ENCODE measurements at places on chromosomes 12 and 14.

DNA sequence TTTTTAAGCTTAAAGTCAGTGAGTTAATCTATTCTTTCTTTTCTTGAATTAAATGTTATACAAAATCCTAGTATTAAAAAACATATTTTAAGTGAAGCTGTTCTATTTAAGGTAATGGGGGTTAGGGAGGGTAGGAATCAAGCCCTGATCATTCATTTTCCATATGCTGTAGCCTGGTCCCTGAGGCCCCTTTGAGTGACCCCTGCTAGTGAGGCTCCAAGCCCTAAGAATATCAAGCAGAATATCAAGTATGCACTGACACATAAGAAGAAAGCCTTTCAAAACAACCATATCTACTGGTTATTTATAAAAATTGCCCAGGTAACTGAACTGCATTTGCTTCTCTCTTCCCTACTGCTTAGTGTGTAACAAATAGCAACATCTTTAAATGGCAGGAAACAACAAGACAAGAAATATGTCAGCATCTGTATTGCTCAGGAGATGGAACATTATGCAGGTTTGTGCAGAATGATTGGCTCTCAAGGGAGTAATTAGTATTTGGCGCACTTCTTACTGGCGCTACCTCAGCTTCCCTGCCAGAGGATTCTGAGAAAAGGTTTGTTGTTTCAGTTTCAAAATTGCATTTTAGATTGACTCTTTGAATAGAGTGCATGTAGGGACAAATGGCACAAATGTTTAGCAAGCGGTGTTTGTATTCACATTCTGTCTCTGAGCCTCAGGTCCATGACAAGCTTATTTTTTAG is 223.0 kb downstream of the DUSP6 start:
- H3K36me3 ChIP-seq: no peaks in the 10 kb centered on the region
- DNase-seq: no peak
- peaks cover 16% of the 10 kb centered on the region for H3K4me1 ChIP-seq
- no peak overlapping the region for H3K4me3 ChIP-seq
- H3K27ac ChIP-seq: no peak overlapping the region
- H3K27me3 ChIP-seq: no peaks in the 10 kb centered on the region

DNA sequence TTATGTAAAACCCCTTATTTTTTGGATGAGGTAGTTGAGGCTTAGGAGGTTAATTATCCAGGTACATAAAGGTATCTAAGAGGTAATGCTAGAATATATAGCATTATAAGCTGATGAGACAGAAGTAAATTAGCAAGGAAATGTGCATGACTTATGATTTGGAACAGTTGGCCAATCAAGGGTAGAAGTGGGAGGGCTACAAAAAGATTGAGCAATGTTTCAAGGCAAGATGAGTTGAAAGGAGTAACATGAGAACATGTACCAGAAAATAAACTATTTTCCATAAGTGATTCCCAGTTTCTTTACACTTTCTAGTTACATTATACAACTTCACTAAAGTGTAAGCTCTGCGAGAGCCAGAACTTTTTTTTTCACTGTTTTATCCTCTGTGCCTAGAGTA is 290.9 kb downstream of the LRIG3 start:
- no peaks in the 10 kb centered on the region for H3K4me1 ChIP-seq
- no peaks in the 10 kb centered on the region for H3K27me3 ChIP-seq
- no peak overlapping the region for H3K27ac ChIP-seq
- no peak overlapping the region for H3K4me3 ChIP-seq
- no peaks in the 10 kb centered on the region for H3K36me3 ChIP-seq
- no peak for DNase-seq

- no peaks in the 10 kb centered on the region for H3K36me3 ChIP-seq
- no peaks in the 10 kb centered on the region for H3K4me1 ChIP-seq
- no peak overlapping the region for H3K4me3 ChIP-seq
- H3K27ac ChIP-seq: no peak overlapping the region
These were observed 8.3 kb downstream of the MEG3 start for GRCh38 chr14:100834082-100834793.

DNA sequence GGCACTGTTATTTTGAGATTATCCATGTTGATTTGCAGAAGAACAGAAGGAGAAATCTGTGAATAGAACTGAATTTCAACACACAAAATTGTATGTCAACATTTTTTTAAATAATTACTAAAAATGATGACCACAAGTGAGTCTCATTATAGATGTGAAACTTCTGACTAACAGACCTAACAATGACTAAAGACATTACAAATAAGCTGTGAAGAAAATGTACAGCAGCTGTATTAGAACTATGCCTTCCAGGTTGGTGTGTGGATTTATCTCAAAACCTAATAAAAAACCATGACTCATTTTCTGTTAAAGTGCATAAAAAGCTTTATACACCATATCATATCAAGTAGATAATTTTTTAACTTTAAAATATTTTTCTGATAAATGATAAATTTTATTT is 22.5 kb upstream of the FOXG1 start:
- no peaks in the 10 kb centered on the region for H3K4me1 ChIP-seq
- H3K27ac ChIP-seq: no peak overlapping the region
- no peaks in the 10 kb centered on the region for H3K36me3 ChIP-seq

DNA sequence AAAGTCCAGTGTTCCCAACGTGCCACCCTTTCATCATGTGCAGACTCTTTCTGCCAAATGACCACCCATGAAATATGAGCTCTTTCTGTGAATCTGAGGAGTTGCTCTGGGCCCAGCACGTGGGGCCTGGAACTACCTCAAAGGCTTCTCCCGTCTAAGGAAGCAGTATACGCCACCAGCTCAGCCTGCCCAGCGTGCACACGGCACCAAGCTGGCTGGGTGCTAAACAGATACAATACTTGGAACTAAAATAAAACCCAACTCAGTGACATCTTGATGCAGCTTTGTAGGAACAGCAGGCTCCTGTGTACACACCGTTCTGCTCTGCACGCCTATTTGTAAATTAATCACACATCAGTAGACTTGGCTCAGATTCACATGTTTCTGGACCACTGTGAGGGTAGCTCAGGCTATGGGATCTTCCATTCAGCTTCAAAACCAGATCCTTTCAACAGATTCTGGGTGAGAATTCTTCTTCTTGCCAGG is 74.8 kb downstream of the ARL6IP4 start:
- peaks cover 10% of the 10 kb centered on the region for H3K4me1 ChIP-seq
- no peak for DNase-seq
- H3K36me3 ChIP-seq: peaks cover 5% of the 10 kb centered on the region
- no peak overlapping the region for H3K27ac ChIP-seq
- H3K4me3 ChIP-seq: no peak overlapping the region
- H3K27me3 ChIP-seq: no peaks in the 10 kb centered on the region

DNA sequence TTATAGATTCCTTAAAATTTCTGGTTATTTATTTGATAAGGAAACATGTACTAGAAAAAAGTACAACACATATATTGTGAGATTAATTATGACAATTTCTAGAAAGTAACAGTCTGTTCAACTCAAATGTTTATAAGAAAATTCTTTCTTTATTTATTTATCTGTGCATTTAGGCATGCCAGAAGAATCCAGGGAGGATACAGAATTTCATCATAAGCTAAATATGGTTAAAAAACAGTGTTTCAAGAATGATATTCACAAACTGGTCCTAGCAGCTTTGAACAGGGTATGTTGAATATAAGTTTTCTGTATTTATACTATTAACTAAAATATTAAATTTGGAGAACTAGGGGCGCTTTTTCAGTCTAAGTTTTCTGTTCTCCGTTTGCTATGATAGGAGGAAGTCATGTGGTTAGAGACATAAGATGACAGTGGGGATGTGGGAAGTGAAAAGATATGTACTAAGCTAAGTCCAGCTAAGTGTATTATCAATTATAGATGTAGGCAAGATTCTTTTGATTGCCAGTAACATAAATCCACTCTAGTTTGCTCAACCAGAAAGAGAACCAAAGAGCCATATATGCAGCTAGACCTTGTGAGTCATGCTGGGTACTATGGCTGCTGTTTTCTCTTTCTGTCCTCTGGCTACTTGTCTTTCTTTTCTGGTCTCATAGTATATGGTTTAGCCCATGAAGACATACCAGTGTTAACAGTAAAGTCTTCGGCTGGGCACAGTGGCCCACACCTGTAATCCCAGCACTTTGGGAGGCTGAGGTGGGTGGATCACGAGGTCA is 39.0 kb downstream of the LRRK2 start:
- H3K4me3 ChIP-seq: no peak overlapping the region
- DNase-seq: no peak
- H3K4me1 ChIP-seq: no peaks in the 10 kb centered on the region

GRCh38 chr12:52372216-52373154 is 5.2 kb upstream of the KRT85 start:
- H3K4me1 ChIP-seq: no peaks in the 10 kb centered on the region
- H3K27ac ChIP-seq: no peak overlapping the region

DNA sequence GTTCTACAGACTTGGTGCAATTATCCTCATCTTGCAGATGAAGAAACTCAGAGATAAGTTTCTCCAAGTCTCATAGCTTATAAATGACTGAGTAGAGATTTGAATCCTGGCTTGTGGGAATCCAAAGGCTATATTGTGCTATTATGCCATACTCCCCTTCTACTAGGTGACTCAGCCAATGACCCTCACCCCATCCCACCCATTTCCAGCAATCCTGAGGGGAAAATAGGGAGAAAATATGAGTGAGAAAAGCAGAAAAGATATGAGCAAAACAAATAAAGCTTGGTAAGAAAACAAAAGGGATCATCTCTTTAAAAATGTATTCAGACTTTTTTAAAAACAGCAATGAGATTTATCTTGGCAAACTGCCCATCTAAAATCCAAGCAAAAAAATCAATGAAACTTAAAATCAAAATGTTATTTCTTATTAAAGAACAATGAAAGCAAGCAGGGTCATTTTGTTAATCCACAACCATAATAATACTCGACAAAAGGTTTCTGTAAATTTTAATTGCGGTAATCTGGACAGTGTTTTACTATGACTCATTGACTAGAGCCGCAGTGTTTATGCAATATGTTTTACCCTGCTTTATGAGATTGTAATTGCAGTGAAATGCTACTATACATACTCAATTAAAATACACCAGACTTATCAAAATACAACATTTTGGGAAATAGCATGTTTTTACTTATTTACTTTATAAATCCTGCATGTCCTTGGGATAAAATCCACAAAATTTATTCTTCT is 13.1 kb upstream of the LGR5 start:
- no peaks in the 10 kb centered on the region for H3K36me3 ChIP-seq
- no peak for DNase-seq
- H3K27ac ChIP-seq: no peak overlapping the region
- peaks cover 35% of the 10 kb centered on the region for H3K27me3 ChIP-seq
- H3K4me3 ChIP-seq: no peak overlapping the region

DNA sequence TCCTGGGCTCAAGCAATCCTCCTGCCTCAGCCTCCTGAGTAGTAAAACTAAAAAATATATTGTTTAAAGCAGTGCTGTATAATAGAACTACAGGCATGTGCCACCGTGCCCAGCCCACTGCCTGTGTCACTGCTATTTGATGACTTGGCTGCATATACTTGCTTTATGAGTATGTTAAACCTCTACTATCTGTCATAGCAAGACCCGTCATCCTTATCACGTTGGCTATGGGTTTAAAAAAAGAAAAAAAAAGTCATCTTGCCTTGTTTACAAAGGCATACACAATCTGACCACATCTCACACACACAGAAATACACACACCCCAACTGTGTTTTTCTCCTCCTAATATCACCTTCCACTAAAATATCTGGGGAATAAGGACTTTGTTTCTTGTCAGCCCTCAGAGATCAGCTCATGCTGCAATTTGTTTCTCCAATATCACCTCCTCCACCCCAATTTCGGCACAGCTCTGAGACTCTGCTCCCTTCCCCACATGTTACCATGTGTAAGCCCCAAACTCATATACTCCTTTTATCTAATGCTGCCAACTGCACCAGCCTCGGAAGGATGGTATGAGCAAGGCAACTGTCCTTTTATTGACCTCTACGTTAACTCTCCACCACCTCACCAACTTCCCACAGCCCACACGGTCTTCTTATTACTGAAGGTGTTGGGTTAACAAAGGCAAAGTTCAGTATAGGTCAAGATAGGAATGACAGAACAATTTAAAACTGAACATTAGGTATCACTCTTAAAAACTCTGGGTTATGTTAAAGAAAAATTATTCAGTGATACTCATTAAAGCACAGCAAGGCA is 802 bp upstream of the TMPRSS12 start:
- no peaks in the 10 kb centered on the region for H3K36me3 ChIP-seq
- H3K27ac ChIP-seq: no peak overlapping the region
- no peak overlapping the region for H3K4me3 ChIP-seq
- H3K4me1 ChIP-seq: peaks cover 3% of the 10 kb centered on the region

GRCh38 chr12:91609283-91609682 is 426.7 kb upstream of the DCN start:
- no peak overlapping the region for H3K27ac ChIP-seq
- no peak for DNase-seq
- H3K27me3 ChIP-seq: no peaks in the 10 kb centered on the region
- H3K36me3 ChIP-seq: no peaks in the 10 kb centered on the region

DNA sequence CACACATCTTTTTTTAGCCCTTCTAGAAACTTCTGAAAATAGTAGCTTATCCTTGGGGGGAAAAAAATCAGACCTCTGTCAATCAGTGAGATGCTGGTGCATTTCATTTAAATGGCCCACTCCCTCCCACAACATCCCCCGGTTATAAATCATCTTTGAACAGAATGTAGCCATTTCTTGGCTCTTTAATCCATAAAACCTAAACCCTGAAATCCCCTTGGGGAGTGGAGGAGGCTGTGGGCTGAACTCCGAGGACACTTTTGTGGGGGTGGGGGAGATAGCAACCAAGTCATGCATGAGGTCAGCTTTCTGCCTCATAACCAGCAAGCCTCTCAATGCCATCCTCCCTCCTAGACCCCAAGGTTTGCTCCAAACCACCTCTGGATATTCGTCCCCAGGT is 21.0 kb downstream of the HRK start:
- H3K27ac ChIP-seq: no peak overlapping the region
- H3K36me3 ChIP-seq: no peaks in the 10 kb centered on the region
- peaks cover 53% of the 10 kb centered on the region for H3K27me3 ChIP-seq
- DNase-seq: no peak
- peaks cover 4% of the 10 kb centered on the region for H3K4me1 ChIP-seq

- no peaks in the 10 kb centered on the region for H3K4me1 ChIP-seq
- H3K4me3 ChIP-seq: no peak overlapping the region
- H3K36me3 ChIP-seq: no peaks in the 10 kb centered on the region
These were observed 40.7 kb downstream of the LRRIQ1 start for GRCh38 chr12:85076688-85077430.

- no peak overlapping the region for H3K4me3 ChIP-seq
- no peaks in the 10 kb centered on the region for H3K36me3 ChIP-seq
- no peak overlapping the region for H3K27ac ChIP-seq
These were observed 68.0 kb downstream of the SERPINA3 start for GRCh38 chr14:94679937-94680861.

- no peaks in the 10 kb centered on the region for H3K36me3 ChIP-seq
- no peaks in the 10 kb centered on the region for H3K27me3 ChIP-seq
- no peak overlapping the region for H3K4me3 ChIP-seq
- no peak for DNase-seq
- no peak overlapping the region for H3K27ac ChIP-seq
These were observed 145.1 kb upstream of the C14orf180 start for GRCh38 chr14:104434214-104435076.

DNA sequence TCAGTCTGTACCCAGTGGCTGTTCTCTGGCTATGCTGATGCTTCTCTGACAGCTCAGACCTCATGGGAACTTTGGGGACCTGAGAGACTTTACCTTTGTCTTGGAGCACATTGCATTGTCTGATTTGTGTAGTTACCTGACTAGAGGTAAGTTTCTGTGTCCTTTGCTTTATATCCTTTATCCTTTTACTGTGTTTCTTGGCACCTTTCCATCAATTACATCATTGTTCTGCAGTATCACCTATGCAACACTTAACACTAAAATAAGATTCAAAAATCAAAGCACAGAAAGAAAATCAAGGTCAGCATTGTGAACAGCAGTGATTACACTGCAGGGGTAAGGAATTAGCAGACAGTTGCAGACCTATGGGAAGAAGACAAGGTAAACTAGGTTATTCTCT is 43.8 kb downstream of the SLC35F4 start:
- DNase-seq: no peak
- peaks cover 6% of the 10 kb centered on the region for H3K27me3 ChIP-seq
- H3K27ac ChIP-seq: no peak overlapping the region
